ENCODE measurements at places on chromosomes 4 and X. TPM values are rescaled to one million over a fixed set of nuclear protein-coding genes. Genes with fewer than 3 reads are reported as not detected.

DNA sequence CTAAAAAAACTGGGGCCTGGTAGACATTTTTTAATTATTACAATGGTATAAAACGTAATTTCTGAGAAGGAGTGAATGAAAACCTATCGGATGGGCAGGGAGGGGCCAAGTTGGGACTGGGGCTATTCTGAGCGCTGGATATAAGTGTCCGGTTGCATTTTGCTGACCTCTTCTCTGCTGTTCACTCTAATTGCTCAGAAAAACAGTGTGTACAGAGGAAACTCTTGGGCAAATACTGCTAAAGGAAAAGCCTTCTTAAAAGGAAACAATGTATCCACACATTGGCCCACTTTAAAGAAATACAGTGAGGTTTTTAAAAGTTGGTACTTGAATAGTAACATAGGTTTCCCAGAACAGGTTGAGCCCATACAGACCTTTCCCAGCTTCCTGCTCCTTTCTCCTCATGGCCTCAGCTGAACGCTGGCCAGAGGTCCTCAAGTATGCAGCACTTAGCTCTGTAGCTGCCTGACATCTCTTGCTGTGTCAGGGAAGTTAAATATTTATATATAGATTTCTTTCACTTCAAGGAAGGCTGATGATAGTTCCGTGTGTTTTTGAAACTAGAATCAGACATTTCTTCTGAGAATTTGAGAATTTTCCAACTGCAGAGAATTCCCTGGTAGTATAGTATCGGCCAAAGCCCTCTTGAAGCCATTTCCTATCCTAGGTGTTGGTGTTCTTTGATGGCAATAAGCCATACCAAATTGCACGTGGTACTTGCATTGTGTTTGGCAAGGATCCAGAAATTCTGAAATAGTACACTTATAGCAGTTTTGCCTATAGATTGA lies 97.1 kb upstream of the SLC4A4 start:
- no peak for DNase-seq

DNA sequence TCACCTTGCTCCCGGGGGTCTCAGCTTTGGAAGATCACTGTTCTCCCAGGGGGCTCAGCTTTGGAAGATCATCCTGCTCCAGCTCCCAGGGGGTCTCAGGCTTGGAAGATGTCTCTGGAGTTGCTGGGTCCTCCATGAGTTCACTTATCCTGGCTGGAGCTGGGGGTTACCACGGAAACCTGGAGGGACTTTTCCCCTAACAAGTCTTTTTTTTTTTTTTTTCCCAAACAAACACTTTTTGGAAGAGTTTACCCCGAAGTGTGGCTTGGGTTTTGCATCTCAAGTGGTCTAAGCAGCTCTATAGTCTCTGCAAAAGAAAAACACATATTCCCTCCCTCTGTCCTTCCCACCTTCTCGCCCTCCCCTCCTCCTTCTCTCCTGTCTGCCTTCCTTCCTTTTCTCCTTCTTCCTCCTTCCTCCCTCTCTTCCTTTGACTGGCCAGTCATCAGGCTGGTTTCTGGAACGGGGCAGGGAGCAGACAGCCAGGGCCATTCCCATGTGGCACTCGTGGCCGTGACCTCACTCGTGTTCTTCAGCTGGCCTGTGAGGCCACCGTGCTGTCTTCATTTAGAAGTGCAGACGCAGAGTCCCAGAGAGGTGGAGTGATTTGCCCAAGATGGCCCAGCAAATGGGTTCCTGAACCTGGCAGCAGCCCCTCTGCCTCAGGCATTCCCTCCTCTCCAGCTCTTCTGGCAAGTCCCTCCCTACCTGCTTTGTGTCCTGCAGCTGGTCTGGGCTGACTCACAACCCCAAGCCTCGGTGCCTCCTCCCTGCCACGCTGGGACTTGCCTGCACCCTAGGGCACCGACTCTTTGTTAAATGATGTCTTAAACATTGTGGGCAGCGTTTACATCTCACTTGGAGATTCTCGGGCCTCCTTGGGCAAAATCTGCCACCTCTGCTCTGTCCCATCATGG lies 25.9 kb upstream of the HMX1 start:
- DNase-seq, result no peak

GRCh38 chr4:84750260-84750959 lies 167.5 kb downstream of the CDS1 start:
- peak; percentile 19 for DNase-seq

DNA sequence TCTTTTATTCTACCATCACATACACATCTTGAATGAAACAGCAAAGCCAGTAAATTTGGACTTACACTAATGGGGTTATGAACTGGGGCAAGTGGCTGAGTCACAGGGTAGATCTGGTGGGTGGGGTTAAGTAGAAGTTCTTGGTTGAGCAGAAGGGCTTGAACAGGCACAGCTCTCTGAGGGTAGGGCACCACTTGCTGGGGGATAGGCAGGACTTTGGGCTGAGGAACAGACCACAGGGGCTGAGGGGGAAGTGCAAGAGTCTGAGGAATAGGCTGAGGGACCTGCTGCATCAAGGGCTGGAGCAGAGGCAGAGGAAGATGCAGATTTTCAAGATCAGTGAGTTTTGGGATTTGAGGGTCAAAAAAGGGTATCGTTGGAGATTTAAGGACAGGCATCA lies 8.3 kb downstream of the CSN2 start:
- DNase-seq, result no peak

Gene ADGRL3
- total RNA-seq, result 29.6 TPM

Gene BEX1
- 16.6 TPM for total RNA-seq

Gene KLHL34
- total RNA-seq, result not detected

Gene CABS1
- total RNA-seq, result not detected

Gene KLKB1
- not detected for total RNA-seq

Gene F9
- total RNA-seq, result not detected

Gene MAGEA2B
- 1.2 TPM for total RNA-seq

Data from astrocyte (in vitro differentiated cells and primary cell).